Left ventricle myocardium inferior (tissue), 1 donor: ENCODE measurements at places on chromosomes 11 and 22.
A peak's percentile ranks its signal among the peaks of the same experiment; 100 is the strongest.

- no peak for DNase-seq
Observed at GRCh38 chr11:15805726-15806125, 550.6 kb downstream of the SOX6 start.

GRCh38 chr11:34676227-34676626, 55.3 kb downstream of the EHF start:
- DNase-seq = no peak

GRCh38 chr22:49460091-49460490, 367.6 kb downstream of the BRD1 start:
- DNase-seq = no peak

- peak; percentile 57 for DNase-seq
Observed at GRCh38 chr22:44729391-44730021, 22.9 kb upstream of the ARHGAP8 start.

DNA sequence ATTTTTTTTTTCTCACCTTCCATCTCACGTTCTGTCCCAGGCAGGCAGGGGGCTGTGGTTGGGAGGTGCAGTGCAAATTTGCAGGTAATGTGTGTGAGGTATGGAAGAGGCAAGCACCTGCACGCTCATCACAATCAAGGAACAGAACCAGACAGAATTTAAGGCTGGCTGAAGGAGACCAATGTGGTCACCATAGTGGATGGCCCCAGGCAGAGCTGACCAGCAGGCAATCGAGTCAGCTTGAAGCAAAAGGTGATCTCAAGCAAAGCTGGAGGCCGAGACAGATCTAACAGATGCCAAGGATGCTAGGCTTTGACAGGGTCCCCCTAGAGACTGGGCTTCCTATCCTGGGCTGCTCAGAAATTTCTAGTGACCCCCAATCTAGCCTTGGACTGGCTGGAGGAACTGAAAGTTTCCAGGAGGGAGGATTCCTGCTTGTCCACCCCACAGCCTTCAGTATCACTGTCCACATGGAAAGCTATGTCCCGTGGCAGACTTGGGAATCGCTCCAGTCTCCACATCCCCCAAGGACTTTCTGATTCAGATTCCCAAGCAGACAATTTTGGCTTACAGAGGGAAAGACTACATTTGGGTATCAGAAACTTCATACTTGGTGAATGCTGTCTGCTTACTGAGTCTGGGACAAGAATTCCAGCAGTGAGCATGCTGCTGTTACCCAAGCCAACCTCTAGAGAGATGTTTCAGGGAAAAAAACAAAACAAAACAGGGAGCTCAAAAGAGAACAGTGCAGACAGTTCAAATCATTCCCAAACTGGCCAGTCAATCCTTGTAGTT, 9.0 kb upstream of the MICAL3 start:
- DNase-seq = no peak

DNA sequence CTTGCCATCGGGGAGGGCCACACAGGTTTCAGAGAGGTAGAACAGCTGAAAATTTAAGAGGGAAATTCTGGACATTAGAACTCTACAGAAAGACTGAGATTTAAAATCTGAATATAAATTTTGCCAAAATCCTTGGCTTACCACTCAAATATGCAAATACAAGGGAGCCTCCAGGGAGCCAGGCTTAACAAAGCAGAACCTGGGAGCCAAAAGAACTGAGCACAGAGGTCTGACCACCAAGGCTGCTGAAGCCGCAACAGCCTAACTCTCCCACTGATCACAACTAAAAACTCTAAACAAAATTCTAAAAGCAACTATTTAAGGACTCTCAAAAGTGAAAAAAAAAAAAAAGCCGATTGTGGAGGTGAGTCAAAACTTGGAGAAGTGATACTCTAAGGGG, 34.3 kb downstream of the IZUMO1R start:
- DNase-seq = no peak

- no peak for DNase-seq
Observed at GRCh38 chr11:19332476-19332875, 91.7 kb upstream of the E2F8 start.

DNA sequence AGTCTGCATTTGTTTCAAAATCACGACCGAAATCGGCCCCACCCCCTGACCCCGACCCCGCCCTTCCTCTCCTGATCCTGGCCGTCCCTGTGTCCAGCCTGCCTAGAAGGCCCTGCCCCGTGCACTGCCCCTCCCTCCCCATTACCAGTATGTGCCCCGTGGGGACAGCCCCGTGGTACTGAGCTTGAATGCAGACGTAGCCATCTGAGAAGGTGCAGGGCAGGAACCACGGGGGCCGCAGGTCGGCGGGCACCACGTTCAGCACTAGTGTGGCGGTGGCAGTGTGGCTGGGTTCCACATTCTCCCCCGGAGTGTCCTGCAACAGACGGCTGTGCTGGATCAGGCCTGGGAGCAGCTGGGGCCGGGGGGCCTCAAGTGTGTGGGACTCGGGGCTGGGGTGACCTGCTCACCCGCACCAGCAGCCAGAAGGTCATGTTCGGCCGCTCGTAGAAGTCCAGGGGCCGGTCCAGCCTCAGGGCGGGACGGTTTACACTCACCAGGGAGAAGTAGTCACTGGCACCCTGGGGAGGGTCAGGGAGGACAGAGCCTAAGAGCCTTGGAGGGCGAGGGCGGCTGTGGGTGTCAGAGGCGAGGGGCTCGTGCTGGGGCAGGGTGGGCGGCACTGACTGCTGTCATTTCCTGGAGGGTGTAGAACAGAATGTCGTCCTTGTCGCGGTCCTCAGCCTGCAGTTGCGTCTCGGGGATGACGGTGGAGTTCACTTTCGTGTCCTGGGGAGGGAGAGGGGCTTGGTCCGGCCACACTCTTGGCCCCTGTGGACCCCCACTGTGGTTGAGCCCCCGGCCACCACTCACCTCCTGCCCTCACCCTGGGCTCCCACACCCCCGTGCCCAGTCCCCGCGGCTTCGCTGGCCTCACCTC, 3.6 kb downstream of the CDHR5 start:
- DNase-seq = no peak

DNA sequence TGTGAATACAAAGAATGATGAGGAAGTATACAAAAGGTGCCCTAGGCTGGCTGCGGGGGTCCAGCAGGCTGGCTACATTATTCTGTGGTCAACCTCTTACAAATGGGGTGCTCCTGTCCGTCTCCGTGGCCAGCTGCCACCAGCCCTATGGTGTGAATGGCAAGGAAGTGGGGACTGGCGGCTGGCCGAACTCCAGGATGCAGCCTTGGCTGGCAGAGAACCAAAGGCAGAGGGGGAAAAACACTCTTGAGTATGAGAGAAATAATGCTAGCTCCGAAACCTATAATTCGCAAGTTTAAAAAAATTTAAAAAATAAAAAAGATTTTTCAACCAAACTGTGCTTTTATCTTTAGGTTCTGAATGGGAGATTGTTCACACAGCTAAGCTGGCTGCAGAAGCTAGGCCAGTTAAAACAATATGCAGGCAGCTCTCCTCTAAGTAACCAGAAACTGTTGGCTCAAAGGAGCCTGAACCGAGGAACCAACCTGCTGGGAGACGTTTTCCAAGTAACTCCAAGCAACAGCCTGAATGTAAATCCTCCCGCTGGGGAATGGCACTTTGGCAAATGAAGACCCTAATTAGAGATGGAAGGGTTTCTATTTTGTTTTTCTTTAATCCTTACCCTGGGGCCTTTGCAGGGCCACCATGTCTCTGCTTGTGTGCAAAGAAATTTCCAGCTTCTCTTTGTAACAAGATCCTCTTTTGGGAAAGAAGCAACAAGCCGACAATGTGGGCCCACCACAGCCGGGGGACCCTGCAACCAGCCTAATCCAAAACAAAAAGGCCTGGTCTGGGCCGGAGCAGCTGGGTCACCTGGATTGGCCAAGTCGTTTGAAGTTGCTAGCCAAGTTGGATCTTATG, 50.2 kb downstream of the C22orf31 start:
- peak; percentile 18 for DNase-seq

- no peak for DNase-seq
Observed at GRCh38 chr11:15783619-15784018, 572.7 kb downstream of the SOX6 start.

DNA sequence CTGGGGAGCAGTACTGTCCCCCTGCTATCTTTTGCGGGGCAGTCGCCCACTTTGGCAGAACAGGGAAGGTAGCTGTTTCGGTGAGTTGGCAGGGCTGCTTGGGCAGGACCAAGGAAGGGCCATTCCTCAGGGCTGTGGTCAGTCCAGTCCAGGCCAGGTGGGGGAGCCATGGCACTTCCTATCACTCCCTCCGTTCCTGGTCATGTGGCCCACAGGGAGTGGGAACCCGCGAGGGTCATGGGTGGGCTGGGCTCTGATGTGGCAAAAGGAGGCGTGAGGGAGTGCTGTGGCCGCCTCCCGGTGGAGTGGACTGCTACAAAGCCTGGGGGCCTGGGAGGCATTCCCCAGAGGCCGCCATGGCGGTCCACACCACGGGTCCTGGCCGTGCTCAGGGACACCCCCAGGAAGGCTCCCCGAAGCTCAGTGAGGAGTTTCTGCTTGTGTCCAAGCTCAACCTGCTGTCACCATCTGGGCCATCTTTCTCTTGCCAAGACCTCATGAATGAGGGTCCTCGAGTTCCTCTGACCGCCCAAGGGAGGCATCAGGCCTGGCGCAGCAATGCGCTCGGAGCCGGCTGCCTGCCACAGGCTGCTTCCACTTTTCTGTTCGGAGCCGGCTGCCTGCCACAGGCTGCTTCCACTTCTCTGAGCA, 11.9 kb downstream of the CHID1 start:
- DNase-seq = no peak

DNA sequence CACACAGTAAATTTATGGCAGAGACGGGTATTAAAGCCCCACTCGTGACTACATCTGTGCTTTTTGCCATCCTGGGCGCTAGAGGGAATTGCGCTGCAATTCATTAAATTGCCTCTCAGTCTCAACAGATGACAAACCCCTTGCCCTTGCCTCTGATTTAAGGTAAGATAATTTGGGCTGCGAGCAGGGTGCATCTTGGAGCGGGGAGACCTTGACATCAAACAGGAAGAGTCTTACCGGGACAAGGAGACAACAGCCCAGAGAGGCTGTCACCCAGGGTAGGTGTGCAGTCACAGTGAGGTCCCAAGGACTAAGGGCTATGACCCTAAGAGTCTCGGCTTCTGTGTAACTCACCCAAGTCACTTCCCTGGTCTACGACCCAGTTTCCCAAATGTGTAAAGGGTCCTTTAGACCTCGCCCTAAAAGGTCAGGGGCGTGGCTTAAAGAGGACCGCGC, 449 bp upstream of the TOM1 start:
- no peak for DNase-seq

GRCh38 chr11:87306262-87306851, 268.6 kb downstream of the TMEM135 start:
- DNase-seq = no peak
